Neural progenitor cell (in vitro differentiated cells): ENCODE measurements at places on chromosomes 12 and 14.

- DNase-seq, result no peak
Measured at GRCh38 chr12:31600750-31601149, 9.8 kb upstream of the DENND5B start.

DNA sequence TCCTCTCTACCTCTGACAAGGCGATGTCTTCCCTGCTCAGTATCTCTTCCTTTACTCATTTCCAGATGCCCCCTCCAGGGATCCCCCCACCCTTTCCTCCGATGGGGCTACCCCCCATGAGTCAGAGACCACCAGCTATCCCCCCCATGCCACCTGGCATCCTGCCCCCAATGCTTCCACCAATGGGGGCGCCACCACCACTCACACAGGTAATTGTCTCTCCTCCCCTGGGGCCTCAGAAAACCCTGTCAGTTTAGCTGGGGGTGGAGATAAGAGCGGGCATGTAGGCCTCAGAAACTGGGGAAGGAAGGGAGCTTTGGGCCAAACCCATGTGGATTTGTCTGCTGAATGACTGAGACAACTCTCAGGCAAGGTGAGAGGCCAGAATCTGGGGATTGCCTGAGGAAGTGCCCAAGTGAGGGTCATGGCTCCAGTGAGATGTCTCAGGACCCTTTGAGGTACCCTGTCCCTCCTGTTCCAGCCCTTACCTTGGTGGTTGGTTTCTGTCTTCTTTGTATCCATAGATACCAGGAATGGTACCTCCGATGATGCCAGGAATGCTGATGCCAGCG is 8.1 kb downstream of the PRPF40B start:
- DNase-seq, result no peak

GRCh38 chr12:80186727-80187217 is 87.4 kb downstream of the OTOGL start:
- peak; percentile 69 for DNase-seq

GRCh38 chr12:49502590-49502989 is 36.2 kb upstream of the KCNH3 start:
- DNase-seq, result no peak

- no peak for DNase-seq
Measured at GRCh38 chr14:69504775-69505174, 20.2 kb downstream of the PLEKHD1 start.

- DNase-seq, result no peak
Measured at GRCh38 chr14:82045339-82045738, 511.7 kb upstream of the SEL1L start.

DNA sequence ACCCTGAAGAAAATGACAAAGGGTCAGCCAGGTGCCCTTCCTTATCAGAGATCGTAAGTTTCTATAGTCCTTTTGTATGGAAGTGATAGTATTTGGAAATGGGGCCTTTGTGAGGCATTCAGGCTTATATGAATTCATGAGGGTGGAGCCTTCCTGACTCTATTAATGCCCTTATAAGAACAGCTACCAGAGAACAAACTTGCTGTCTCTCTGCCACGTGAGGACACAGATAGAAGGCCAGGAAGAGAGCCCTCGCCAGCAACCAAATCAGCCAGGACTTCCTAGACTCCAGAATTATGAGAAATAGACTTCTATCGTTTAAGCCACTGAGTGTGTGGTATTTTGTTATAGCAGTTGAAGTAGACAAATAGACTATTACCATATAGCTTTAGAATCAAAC is 36.7 kb downstream of the TRMT5 start:
- DNase-seq, result peak; percentile 13

- no peak for DNase-seq
Measured at GRCh38 chr12:103247531-103247930, 248.2 kb downstream of the C12orf42 start.

DNA sequence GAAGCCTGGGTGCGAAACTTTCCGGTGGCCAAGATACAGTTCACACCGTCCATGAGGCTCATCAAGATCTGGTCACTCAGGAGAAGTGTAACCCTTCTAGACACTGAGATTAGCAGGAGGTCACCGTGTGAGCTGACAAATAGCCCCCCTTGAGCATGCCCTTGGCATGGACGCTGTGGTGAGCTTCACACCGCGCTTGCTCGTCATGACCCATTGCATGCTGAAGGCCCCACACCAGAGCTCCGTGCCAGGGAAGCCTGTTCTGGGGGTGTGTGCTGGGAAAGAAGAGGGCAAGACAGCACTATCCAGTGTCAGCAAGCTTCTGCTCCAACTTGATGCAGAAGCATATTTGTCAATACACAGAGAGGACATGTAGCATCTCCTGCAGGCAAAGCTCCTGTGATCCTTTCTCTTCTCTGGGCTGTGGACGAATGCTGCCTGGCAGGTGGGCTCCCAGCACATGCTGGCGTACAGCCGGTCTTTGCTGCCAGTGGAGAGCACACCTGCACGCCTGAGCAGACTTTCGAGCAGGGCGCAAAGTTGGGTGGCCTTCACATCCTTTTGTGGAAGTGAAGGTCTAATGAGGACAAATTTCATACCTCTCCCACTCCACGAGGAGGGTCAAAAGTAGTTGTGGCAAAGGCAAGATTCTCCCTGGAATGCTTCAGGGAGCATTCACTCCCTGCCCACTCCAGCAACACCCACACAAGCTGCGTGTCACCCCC is 126.9 kb upstream of the FKBP4 start:
- DNase-seq, result no peak

DNA sequence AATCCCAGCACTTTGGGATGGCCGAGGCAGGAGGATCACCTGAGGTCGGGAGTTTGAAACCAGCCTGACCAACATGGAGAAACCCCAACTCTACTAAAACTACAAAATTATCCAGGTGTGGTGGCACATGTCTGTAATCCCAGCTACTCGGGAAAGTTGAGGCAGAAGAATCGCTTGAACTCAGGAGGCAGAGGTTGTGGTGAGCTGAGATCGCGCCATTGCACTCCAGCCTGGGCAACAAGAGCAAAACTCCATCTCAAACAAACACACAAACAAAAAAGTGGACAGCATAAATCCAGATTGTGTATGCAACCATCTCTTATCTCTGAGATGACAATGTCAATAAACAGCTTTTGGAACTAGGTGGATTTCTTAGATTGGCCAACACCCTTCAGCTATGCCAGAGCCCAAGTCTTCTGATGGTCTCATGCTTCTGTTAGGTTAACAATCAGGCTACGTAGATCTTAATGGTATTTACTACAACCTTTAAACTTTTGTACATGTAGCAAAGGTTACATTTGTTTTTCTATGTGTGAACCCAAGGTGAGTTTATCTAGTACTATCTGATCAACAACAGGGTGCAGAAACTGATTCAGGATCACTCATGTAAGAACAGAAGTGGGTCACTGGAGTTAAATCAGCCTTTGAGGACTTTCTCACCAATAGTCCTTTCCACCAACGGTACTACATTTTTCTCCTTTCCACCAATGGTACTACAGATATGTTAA is 73.7 kb downstream of the DUSP16 start:
- no peak for DNase-seq

- no peak for DNase-seq
Measured at GRCh38 chr14:78592616-78593219, 422.5 kb downstream of the NRXN3 start.

DNA sequence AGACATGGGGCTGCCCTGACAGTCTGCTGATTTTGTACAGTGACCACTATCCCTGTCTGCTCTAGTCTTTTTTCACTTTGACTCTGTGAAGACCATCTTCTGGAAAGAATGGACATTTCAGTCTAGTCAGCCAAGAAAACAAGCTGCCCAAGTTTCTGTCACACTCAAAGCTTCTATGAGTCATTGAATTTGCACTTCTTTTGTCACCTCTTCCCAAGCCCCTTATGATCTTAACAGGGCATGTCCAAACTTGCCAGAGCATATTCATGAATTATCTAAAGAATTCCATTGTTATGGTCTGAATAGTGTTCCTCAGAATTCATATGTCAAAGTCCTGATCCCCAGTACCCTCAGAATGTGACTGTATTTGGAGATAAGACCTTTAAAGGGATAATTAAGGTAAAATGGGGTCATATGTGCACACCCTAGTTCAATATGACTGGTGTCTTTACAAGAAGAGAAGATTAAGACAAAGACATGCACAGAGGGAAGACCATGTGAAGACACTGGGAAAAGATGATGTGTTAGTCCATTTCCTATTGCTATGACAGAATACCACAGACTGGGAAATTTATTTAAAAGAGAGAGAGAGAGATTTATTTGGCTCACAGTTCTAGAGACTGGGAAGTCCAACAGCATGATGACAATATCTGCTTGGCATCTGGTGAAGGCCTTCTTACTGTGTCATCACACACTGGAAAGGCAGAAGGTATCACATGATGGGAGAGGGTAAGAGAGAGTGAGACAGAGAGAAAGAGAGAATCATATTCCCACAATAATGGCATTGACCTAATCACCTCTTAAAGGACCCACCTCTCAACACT is 242.6 kb downstream of the BTG1 start:
- DNase-seq, result no peak

- DNase-seq, result no peak
Measured at GRCh38 chr14:64937171-64937820, 5.2 kb downstream of the GPX2 start.

DNA sequence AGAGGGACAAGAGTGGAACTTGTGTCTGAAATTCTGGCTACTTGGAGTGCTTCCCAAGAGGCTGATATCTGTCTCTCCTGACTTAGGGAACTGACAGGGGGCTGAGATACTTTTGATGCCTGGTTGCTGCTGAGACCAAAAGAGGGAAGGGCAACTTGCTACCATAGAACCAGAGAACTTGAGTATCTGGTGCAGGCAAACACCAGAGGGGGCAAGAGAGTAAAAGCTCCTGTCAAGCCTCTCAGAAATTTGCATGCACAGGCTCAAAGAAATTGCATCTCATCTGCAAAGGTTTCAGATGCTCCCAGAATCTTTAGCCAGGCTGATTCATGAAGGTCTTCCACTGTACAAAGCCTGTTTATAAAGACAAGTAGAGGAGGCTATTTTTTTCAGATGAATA is 391.3 kb upstream of the FOXG1 start:
- DNase-seq, result peak; percentile 56

DNA sequence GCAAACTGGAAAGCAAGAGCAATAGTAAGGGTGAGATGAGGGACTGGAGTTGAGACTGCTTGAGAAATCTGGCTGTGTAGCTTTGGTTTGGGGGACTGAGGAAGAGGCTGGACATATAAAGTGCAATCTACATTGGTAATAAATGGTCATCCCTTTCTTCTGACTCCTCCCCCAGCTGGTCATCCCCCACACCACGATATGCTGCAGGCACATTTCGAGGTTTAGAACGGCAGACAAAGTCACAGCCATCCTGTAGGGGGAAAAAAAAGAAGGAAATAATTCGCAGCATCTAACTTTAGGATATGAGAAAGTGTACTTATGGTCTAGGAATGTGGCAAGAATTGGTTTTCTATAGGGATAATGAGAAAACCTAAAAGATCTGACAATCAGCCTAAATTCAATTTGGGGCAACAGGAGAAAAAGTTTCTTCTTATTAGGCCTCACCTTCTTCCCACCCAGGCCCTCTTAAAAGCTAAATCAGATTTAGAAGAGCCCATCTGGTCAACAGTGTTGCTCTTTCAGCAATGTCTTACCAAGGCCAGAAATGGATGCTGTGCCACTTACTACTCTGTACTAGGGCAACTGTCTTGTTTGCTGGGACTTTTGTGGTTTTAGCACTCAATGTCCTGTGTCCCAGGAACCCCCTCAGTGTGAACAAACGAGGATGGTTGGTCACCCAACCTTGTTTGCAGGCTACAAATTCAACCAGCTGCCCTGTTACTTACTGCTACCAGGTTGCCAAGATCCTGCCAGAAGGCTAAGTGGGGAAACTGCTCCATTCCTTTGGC is 7.6 kb downstream of the M6PR start:
- DNase-seq, result no peak

DNA sequence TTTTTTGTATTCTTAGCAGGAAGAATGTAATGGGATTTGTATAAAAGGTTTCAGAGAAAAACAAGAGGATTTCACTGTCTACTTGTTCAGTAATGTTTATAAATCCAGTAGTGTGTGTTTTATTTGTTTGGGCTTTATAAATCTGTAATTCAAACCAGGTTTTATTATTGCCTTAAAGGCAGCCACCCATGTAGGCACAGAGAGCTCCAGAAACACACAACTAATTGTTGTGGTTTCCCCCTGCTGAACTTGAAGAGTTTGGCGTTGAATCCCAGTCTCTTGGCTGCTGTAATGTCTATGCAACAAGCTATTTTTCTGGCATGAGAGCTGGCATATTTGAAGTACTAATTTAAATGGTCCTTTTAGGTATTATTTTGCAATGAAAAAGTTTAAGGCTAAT is 63.4 kb upstream of the SLCO1C1 start:
- no peak for DNase-seq

GRCh38 chr12:124446364-124446763 is 121.0 kb downstream of the NCOR2 start:
- no peak for DNase-seq

GRCh38 chr14:30443368-30444007 is 115.5 kb upstream of the G2E3 start:
- DNase-seq, result peak; percentile 69

GRCh38 chr12:68259318-68259940 is 6.0 kb upstream of the IL22 start:
- no peak for DNase-seq
